ENCODE measurements at places on chromosomes 2 and 18.

DNA sequence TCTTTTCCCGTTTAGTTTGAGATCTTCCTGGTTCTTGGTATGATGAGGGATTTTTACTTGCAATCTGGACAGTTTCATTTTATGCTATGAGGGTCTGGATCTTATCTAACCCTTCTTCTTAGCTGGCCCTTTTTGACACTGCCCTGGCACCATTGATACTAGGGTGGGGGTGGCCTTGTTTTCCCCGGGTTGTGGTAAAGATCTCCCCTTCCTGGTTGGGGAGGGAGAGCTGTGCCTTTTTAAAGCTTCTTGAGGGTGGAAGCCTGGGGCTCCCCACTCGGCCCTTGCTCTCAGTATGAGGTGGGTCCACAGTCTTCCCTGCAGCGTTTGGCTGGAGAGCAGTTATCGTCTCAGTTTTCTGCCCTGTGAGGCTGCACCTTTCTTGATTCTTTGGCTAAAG, 66.1 kb downstream of the ASB1 start:
- DNase-seq, result no peak

- DNase-seq, result peak; percentile 80
These were observed 15.5 kb upstream of the RAB10 start for GRCh38 chr2:26018184-26019055.

DNA sequence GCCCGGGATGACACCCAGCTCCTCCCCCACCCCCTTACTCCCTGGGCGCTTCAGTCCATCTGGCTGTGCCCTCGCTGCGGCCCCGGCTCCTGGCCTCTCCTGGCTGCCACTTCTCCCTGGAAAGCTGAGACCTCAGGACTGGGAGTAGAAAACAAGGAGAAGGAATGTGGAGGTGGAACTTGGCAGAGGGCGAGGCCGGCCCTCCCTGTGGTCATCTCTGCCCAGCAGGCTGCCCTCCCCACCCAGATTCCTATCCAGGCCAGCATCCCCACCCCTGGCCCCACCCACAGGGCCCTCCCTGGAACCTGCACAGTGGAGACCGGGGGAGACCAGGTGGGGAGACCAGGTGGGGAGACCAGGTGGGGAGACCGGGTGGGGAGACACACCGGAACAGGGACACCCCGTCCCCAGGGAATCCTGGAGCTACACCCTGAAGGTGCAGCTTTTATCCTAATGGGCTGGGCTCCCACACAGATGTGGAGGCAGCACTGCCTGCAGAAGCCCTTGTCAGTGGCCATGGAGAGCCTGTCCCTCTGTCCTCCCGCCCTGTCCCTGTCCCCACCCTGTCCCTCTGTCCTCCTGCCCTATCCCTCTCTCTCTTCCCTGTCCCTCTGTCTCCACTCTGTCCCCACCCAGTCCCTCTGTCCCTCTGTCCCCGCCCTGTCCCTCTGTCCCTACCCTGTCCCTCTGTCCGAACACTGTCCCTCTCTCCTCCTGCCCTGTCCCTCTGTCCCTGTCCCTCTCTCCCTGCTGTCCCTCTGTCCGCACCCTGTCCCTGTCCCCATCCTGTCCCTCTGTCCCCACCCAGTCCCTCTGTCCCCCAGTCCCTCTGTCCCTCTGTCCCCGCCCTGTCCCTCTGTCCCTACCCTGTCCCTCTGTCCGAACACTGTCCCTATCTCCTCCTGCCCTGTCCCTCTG, 157.1 kb downstream of the PXDN start:
- DNase-seq, result peak; percentile 93

GRCh38 chr2:182907081-182907830, 40.8 kb upstream of the FRZB start:
- DNase-seq, result no peak
